ENCODE measurements at places on chromosomes 4 and X.

GRCh38 chr4:155307731-155308277, 69.0 kb downstream of the MAP9 start:
- DNase-seq, result no peak

DNA sequence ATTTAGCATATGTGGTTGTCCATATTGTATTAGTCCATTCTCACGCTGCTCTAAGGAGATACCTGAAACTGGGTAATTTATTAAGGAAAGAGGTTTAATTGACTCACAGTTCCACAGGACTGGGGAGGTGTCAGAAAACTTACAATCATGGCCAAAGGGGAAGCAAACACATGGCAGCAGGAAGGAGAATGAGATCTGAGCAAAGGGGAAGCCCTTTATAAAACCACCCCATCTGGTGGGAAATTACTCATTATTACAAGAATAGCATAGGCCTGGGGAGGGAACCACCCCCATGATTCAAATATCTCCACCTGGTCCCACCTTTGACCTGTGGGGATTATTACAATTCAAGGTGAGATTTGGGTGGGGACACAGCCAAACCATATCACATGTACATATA, 122.6 kb upstream of the ANK2 start:
- no peak for DNase-seq

DNA sequence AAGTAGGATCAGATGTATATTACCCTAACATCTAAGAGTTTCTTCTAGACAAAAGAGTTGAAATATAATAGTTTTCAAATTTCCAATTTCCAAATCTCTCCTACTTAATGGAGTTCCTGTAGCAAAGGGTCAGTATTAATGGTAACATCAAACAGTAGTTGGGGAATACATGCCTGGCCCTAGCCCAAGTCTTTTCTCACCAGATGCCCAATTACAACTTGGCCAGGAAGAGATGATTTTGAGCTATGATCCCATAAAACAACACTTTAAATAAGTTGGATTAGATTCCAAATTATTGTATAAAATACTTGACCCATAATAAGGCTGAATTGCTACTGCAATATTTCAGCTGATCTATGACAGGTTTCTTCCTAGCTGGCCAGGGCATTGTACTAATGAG, 59.9 kb downstream of the MBNL3 start:
- DNase-seq, result no peak

GRCh38 chr4:151729731-151730559, 30.9 kb downstream of the GATB start:
- DNase-seq, result no peak

- no peak for DNase-seq
Observed at GRCh38 chr4:33494150-33494549, 2750.2 kb downstream of the ARAP2 start.

DNA sequence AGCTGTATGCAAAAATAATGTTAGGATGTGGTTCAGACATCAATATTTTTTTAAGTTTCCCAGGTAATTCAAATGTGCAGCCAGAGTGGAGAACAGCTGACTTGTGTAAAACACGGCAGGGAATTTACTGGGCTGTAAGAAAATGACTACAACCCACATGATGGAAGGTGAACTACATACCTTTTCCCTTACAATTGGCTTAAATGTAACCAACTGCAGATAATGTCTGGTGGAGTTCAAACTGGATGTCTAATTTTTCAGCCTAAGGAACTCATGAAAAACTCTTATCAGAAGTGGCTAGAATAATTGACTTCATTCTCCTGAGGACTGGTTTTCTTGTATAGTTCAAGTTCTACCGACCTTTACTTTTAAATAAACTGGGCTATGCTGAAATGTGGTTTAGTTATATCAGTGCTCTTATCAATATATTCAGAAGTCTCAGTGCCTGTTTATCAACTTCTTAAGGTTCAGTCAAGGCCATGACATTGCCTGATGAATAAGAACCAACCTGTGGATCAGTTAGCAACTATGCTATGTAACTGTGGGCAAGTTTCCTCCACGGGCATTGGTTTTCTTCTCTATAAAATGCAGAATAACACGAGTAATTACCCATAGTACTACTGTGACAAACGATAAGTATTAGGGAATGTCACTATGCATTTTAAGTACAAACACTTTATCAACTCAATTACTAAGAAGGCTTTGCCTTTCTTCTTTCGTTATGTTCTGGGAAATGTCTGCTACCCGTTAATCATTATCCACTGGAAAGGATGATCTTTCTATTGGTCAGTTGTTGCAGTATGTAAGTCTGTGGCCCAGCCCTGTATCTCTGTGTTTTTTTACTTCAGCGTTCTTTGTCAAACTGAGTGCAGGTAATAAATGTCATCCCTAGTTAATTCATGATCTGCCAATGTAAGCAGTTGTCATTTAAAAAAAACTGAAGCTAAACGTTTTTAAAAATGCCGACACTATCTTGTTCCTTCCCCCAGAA, 181.6 kb downstream of the PCDH7 start:
- no peak for DNase-seq

GRCh38 chr4:41160856-41161255, 53.5 kb downstream of the APBB2 start:
- DNase-seq, result no peak

DNA sequence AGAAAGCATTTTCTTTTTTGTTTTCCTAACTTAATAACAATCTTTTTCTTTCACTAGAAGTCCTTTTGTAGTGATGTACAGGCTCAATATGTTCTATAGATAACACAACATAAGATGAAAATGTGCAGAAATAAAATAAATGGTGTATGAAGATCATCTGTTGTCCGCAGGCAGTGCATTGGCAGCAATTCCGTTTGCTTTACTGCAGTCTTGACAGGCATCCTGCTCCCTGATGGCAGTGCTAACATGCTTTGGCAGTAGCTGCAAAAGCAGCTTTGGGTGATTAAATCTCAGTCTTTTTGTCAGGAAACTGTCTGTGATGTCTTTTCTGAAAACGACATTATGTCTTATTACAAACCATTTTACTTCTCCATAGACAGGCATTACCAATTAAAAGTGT, 131.4 kb downstream of the TRAM1L1 start:
- DNase-seq, result no peak

GRCh38 chr4:47486231-47486673, 1.2 kb downstream of the ATP10D start:
- DNase-seq, result no peak

Measured in NCI-H526 (cell line).